Activated T-cell treated with anti-CD3 and anti-CD28 coated beads, Interleukin-2, amount 50 U/mL, for 4 hours (primary cell): ENCODE measurements at places on chromosomes 2 and 18. TPM values are rescaled to one million over a fixed set of nuclear protein-coding genes. Genes with fewer than 3 reads are reported as not detected.

The PROM2 gene
- total RNA-seq, result 0.66 TPM

The GREB1L gene
- total RNA-seq, result not detected

The MATN3 gene
- not detected for total RNA-seq

The ATP8B1 gene
- total RNA-seq, result 0.13 TPM

The SCYGR4 gene
- total RNA-seq, result not detected

The MRPL53 gene
- 106 TPM for total RNA-seq

The POTEC gene
- total RNA-seq, result not detected

The VWC2L gene
- total RNA-seq, result not detected

The FIGN gene
- not detected for total RNA-seq

The USP37 gene
- 30.9 TPM for total RNA-seq

The NEU4 gene
- total RNA-seq, result not detected

- DNase-seq, result no peak
Observed at GRCh38 chr18:36499938-36500337, 202.4 kb downstream of the FHOD3 start.

- no peak for DNase-seq
Observed at GRCh38 chr2:48939232-48939631, 183.7 kb upstream of the LHCGR start.

DNA sequence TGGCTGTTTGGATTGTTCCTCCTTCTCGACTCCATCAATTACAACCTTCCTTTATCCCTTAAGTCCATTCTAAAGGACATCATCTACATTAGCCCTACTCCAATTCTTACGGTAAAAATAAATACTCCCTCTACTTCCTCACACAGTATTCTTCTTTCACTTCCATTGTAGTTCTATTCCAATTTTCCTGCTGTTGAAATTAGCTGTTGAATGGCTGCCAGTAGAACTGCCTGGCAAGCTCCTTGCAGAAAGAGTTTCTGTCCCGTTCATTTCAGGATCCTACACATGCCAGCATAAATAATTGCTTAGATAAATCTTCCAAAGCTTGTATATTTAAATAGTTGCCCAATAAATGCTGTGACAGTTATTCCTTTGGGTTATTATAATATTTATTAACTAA is 459.3 kb upstream of the TRIB2 start:
- DNase-seq, result no peak

- no peak for DNase-seq
Observed at GRCh38 chr2:65557616-65558573, 125.5 kb upstream of the SPRED2 start.

DNA sequence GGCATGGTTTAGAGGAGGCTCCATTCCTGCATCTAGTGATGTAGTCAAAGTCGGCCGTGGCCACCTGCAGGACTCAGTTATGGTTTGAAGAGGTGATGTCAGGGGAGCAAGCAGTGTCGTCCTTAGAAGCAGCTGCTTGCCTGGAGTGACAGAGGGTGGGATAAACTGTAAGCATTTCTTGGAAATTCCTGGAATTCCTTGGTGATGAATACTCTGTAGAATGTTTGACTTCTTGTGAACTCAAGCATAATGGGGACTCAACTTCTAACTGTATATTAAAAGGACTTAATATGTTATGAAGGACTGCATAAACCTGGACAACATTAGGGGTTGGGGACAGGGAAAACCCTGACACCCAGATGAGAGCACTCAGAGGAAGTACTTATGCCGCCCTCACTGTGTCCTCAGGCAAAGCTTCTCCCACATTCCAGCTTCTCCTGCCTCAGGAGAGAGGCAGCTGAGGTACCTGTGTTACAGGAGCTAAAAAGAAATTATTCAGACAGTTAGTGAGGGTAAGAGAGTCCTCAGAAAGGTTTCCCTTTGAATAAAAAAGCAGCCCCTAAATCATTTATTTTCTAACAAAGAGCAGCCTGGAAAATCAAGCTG is 459.9 kb upstream of the CELF4 start:
- no peak for DNase-seq

DNA sequence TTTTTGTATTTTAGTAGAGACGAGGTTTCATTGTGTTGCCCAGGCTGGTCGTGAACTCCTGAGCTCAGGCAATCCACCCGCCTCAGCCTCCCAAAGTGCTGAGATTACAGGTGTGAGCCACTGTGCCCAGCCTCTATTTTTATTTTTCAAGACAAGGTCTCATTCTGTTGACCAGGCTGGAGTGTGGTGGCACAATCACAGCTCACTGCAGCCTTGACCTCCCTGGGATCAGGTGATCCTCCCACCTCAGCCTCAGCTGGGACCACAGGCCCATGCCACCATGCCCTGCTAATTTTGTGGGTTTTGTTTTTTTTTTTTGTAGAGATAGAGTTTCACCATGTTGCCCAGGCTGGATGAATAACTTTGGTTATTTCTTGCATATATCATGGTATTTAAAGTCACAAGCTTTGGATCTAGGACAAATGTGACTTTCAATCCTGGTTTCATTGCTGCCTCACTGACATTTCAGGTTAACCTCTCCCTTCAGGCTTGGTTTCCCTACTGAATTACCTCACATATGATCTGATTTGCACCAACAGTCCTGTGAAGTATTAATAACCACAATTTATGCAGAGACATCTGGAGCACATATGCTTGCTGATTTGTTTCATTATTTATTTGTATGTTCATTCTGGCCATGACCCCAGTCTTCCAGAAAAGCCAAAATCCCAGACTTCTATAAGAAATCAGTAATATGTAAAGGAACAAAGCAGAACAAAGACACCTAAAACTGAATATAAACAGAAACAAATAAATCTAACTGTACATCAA is 17.5 kb upstream of the RAB31 start:
- DNase-seq, result no peak

- no peak for DNase-seq
Observed at GRCh38 chr18:33578518-33579348, 714 bp downstream of the ASXL3 start.

GRCh38 chr2:113028112-113028511 is 22.9 kb downstream of the IL36A start:
- no peak for DNase-seq

- no peak for DNase-seq
Observed at GRCh38 chr2:582792-583528, 94.2 kb downstream of the TMEM18 start.

- no peak for DNase-seq
Observed at GRCh38 chr2:118669654-118670053, 177.8 kb downstream of the EN1 start.

GRCh38 chr2:120904830-120905234 is 169.2 kb downstream of the GLI2 start:
- DNase-seq, result no peak

DNA sequence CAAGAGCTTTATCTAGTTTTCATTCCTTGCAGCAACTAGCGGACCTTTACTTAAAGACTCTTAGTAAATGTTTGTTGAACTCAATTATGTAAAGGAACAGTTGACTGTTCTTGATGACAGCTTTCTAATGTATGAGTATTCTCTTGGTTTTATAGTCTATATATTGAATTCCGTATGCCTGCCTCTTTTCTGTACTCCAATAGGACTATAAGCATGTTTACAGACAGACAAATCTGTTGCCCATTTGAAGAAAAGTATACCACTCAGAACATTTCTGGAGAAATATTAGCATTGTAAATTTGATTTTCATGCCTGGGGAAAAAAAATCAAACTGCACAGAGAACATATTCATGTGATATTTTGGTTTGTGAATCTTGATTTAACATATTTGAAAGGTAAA is 109.5 kb downstream of the LRRTM1 start:
- no peak for DNase-seq

- no peak for DNase-seq
Observed at GRCh38 chr18:32803568-32803967, 30.7 kb upstream of the KLHL14 start.

- DNase-seq, result no peak
Observed at GRCh38 chr2:166180951-166181812, 53.4 kb upstream of the SCN1A start.

DNA sequence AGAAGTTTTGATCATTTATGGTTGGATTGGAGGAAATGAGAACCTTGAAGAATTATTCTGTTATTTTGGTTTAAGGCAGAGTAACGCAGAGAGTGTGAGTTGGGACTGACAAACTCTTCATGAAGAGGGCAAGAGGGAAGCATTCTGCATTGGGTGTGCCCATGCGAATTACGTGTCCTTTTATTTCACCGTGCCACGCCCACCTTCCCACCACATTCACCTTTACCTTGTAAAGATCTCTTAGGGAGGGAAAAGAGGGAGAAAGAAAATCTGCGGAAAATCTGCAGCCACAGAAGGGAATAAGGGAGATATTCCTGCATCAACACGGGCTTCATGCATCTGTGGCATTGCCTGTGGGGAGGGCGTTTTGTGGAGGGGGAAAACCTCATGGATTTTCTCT is 31.8 kb downstream of the SLC9A4 start:
- no peak for DNase-seq

GRCh38 chr2:38146907-38147307 is 71.0 kb upstream of the CYP1B1 start:
- DNase-seq, result no peak

DNA sequence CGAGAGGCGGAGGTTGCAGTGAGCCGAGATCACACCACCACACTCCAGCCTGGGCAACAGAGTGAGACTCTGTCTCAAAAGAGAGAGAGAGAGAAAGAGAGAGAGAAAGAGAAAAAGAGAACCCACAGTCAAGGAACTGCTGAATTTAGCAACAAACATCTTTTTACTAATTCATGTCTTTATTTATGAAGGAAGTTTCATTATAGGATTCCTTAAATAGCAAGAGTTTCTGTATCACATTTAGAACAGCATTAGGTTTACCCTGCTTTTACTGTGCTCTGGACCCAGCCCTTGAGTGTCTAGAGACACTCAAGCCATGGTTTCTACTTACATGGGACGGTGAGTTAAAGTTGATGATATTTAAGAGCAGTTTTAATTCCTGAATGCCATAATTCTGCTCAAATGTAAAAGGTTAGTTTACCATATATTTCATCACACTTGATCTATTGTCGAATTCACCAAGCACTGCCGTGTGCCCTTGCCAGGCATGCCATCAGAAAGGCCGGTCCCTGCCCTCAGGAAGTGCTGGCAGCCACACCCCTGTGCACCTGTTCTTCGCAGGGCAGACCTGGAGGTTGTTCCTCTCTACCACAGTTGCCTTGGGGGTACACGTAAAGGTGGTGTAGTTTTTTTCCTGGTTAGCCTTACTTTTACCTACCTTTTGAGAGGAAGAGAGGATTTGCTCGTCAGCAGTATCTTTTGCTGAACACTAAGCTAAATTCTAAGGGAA is 153.3 kb downstream of the LDLRAD4 start:
- DNase-seq, result no peak

GRCh38 chr2:23069156-23069555 is 315.8 kb upstream of the KLHL29 start:
- DNase-seq, result no peak

DNA sequence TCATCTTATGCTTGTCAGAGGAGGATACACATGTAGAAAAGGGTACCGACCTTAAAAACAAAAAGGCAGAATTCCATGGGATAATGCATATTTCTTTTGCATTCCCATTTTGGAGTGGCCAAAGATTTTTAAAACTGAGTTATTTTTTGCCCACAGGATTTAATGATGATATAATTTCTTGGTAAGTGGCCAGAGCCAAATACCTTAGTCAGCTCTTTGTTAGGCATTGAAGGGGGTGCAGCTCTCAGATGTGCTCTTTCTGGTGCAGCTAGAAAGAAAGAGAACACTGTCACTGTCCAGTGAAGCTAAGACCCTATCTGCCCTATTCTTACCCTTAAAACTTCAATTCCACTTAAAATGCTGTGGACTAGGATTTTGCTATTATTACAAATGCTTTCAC is 10.8 kb downstream of the COQ10B start:
- no peak for DNase-seq

- no peak for DNase-seq
Observed at GRCh38 chr2:17620841-17621240, 80.3 kb downstream of the VSNL1 start.

GRCh38 chr2:67564076-67564475 is 166.9 kb downstream of the ETAA1 start:
- DNase-seq, result no peak

DNA sequence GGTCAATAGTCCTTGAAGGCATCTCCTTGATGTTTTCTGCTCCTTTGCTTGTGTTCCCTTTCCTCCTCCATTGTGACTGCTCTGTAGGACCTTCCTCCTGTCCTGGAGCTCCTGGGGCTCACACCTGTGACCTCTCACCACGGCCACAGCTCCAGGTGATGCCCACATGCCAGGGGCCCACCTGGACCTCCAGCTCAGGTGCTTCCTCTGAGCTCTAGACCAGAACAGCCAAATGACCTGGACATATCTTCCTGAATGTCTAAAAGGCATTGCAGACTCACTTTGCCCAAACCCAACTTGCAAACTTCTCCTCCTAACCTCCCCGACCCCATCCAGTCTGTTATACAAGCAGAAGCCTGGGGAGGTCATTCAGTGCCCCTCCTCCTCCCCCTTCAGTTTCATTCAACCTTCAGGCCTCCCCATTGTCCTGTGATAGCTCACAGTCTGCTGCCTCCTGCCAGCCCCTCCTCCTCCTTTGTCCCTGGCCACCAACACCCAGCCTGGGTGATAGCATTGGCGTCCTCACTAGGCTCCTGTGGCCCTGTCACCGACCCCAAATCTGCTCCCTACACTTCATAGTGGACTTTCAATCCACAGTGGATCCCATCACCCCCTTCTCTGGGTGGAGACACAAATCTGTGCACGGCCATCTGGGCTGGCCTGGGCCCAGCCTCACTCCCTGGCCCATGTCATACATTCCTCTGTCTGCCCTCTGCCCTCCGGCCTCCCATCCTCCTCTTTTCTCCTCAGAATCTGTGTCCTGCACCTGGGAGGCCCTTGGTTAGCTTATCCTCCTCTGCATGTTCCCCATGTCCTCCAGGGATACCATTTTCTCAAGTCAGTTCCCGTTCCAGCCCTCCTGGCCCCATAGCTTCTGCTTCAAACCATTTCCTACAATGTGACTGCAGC is 310.4 kb upstream of the HDAC4 start:
- no peak for DNase-seq
